ENCODE measurements at places on chromosomes 4 and X.
A peak's percentile ranks its signal among the peaks of the same experiment; 100 is the strongest.

DNA sequence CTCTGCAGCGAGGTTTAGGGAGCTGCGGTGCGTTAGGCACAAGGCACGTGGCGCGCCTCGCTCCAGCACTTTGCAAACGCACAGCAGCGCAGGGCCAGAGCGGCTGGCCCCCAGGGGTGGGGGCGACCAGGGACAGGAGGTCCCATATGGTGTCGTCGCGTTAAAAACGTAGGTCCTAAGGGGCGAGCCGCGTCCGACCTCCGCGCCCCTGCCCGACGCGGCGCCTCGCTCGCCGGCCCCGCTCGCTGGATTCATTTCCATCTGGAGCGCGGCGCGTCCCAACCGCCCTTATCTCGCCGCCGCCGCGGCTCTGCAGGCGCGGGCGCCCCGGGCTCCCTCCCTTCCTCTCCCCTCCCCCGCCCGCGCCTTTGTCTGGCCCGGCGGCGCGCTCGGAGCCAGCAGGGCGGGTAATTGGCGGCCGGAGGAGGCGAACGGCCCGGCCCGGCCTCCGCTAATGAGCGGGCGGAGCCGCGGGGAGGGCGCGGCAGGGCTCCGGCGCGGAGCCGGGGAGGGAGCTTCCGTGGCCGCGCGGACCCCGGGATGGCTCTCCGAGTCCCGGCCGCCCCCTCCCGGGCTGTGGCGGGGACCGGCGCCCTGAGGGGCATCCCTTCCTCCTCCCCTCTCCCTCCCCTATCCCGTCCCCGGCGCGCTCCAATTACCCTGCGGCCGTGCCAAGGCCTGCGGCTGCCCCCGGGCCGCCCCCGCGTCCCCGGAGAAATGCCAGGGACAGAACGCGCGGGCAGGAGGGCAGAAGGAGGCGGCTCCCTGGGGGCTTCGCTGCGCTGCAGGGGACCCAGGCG is 409.0 kb downstream of the BCOR start:
- DNase-seq, result peak; percentile 66

DNA sequence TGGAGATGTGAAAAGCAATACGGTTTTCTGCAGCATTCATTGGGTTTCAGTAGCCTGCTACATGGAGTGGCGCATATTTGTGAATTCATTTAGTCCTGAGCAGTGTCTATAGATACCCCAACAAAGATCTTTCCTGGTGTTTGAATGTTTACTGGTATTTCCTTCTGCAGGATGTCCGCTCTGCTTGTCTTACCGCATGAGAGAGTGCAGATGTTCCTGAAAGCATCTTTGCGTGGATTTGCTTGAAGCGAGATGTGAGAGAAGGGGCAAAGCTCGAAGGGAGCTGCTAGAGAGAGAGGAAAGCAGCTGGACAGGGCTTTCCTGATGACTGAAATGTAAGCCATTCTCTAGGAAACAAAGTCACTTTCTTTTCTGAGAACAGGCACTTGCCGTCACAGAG is 40.9 kb upstream of the GYPA start:
- DNase-seq, result no peak

DNA sequence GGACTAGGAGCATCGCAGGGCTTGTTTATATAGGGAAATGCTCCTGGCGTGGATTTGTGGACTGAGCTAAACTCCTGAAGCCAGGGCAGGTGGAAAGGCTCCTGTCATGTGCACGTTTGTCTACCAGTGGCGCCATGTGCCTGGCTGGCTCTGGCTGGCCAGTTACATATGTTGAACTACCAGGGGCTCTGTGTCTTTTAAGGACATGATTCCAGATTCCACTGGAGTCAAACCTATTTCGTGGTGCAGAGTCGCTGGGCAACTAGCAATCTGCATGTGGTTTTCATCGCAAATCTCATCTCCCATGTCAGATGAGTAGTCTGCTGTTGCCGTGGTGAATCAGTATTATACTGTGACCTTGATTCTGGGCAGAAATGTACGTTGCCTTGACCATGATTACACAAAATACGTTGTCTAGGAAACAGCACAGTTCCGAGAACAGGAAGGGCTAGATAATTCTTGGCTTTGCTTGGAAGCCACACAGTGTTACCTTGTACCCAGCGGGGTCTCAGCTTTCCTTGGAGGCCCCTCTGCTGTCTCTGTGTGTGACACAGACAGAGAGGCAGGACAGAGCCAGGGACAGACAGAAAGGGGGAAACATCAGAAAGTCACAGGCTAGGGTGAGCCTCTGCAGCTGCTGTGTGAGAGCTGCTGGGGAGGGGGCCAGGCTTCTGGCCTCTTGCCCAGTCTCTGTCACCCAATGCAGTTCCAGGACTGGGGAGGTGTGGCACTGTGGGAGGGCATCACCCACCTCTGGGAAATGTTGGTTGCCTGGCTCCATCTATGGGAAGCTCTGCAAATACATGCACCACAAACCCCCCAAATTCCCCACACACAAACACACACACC is 19.2 kb downstream of the PNMA6E start:
- DNase-seq, result peak; percentile 31

DNA sequence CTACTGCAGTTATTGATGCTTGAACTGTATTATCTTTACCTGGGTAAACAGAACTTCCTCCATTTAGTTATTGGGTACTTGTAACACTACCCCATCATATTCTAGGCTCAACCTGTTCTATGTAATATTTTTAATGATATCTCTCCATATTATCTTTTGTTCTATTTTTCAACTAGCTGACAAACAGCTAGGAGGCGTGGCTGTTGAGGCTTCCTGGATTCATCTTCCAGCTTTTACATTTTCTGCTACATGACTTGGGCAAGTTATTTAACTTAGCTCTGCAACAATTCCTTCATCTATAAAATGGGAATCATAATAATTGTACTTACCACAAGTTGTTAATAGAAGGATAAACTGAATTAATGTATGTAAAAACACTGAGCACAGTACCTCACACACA is 349.3 kb downstream of the PTTG2 start:
- DNase-seq, result no peak

DNA sequence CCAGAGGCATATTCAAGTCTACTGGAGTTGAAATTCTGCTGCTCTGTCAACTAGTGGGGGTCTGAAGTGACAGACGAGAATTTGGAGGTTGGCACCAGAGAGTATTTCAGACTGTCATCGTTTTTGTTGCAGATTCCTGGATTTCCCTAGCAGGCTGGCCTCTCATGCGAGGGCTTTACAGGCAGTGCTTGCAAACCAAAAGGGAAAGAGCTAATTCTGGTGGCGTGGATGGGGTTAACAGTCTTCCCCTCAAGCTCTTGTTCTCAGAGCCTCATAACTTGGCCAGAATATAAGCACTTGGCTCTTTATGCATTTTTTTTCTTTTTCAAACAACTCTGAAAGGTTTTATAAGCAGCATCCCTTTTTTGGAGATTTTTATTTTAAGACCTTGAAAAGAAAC is at the start of gene SPARCL1:
Gene SPARCL1, minus strand, starts transcription at position 190 of the 400 bp plus-strand sequence. CDS start 29,802 bp downstream, outside the sequence.
- peak; percentile 57 for DNase-seq

DNA sequence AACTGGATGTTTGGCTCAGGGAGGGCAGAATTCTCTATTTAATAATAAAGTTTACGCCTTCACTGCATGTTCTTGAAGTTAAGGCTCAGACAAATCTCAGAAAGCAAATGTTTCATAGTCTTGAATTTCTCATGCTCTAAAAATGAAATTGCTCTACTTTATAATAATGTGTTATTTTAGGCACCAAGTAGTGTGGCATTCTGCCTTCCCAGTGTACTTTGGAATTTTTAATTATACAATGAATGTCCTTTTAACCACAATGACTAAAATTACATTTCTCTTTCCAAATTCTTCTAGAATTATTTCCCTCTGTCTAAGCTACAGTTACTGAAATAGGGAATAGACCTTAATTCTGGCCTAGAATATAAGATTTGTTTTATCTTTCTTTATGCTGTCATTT is 97.9 kb upstream of the PDE5A start:
- no peak for DNase-seq
